ENCODE measurements at places on chromosomes 2 and 18.
A peak's percentile ranks its signal among the peaks of the same experiment; 100 is the strongest.

DNA sequence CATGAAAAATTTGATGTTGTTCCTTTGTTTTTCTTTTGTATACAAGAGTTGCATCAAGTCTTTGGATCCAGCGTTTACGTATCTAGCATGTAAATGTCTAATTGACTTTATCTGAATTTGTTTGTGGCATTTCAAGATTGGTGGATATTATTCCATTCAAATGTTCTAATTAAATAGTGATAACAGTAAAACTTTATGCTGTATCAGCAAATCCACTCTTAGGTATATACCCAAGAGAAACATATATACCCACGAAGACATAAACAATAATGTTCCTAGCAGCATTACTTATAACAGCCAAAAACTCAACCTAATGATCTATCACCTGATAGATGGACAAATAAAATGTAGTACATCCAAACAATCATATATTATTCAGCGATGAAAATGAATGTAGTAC is 579.4 kb upstream of the LRATD1 start:
- no peak for DNase-seq

DNA sequence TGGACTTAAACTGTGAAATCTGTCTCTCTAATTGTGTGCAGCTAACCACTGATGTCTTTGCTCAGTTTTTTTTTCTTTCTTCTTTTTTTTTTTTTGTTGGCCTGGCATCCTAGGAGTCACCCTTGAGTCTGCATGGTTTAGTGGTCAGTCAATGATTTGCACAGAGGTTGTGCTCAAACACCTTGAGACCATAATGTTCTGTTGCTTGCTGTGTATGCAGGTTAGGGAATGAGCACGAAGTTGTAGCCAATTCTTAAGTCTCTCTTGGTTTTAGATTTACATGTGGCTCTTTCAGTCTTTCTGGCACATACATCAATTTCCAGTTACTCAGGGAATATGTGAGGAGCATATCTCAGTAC is 16.7 kb downstream of the PLB1 start:
- DNase-seq = no peak

DNA sequence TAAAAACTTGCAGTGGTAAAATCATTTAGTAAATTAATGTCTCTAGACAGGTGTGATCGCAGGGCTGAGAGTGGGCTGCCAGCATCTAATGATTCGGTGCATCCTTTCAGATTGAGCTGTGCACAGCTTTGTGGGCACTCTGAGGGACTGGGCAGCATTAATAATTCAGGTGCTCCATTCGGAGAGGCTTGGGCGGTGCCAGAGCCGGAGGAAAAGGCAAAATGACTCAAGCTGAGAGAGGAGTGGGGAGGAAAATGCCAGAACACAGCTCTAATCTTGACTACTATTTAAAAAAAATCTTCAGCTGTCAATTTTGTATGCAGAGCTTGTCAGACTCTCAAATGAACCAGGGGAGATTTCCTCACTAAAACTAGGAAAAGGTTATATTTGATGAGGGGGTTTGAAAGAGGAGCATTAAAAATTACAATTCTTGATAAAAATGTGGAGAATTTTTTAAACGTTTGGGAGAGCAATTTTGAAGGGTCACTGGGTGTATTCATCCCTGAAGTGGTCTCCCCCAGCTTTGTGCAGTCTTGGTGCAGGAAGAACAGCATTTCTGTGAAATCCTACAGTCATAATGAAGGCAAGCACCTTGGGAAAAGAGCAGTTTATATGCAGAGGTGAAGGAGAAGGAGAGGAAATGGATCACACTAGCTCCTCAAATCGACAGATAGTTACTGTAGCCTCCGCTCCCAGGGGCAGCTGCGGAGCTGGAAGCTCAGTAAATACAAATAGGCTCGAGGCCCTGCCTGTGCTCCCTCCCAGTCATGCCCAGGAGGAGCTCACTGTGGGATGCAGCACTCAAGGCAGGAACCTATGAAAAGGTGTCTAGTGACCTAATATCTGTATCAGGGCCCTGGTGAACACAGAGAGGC is 535.4 kb upstream of the RAB6C start:
- no peak for DNase-seq

GRCh38 chr2:172095146-172095904 is 7.4 kb downstream of the DLX2 start:
- DNase-seq = no peak

DNA sequence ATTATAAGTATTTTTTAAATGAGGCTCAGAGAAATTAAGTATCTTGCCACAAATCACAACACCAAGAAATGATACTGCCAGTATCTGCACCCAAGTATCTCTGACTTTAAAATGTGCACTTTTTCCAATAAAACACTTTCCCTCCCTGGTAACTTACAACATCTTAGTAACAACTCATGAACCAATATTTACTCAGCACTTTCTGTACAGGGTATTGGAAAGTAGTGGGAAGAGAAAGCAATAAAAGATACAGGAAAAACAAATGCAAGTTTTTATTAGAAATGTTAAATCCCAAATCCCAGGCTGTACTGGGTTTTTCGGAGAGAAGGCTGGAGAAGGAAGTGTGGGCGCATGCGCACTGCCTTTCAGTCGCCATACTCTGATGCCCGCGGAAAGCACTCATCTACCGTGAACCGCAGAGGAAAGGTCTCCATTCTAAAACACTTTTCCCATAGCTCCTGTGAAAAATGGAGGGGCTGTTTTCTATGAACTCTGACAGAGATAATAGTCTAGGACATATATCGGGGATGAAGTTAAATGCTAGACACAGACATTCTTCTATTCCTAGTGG is 52.1 kb downstream of the L3MBTL4 start:
- DNase-seq = no peak

- no peak for DNase-seq
These were observed 27.5 kb downstream of the SIX2 start for GRCh38 chr2:44981714-44982108.

GRCh38 chr2:12436483-12436882 is 280.3 kb upstream of the TRIB2 start:
- no peak for DNase-seq

GRCh38 chr18:39796393-39796792 is 2158.6 kb upstream of the PIK3C3 start:
- DNase-seq = no peak

- DNase-seq = no peak
These were observed 169.0 kb upstream of the PKDCC start for GRCh38 chr2:41878716-41879234.

GRCh38 chr2:393711-394696 is 106.1 kb upstream of the ALKAL2 start:
- DNase-seq = no peak

GRCh38 chr2:172046080-172046678 is 39.1 kb upstream of the DLX1 start:
- DNase-seq = no peak

DNA sequence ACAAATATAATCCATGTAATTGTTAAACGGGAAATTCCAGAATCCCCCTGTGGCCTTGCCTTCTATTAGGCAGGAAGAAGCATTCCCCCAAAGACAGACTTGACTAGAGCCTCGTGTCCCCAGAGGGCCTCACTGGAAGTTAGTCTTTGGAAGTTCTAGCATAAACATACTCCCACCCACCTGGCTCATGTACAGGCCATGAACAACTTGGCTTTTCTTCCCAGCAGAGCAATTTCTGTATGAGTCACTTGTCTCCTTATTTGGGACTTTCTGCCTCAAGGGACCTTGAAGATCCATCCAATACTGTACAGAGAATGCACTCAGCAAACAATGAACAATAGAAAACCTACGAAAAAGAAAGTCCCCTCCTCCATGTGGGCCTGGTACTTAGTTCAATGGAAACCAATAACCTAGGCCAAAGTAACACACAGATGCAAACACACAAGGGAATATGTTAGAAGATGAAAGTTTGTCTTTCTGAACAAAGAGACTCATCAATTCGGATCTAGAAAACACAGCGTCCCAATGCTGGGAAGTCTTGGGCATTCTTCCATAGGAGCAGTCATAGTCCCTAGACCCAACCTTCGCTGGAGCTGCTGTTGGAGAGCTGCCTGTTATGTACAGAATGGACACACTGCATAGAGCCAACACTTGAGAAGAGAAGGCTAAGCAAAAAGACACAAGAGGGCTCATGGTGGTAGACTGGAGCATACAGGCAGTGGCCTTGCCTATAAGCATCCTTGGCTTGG is 303.5 kb downstream of the HRH4 start:
- no peak for DNase-seq

DNA sequence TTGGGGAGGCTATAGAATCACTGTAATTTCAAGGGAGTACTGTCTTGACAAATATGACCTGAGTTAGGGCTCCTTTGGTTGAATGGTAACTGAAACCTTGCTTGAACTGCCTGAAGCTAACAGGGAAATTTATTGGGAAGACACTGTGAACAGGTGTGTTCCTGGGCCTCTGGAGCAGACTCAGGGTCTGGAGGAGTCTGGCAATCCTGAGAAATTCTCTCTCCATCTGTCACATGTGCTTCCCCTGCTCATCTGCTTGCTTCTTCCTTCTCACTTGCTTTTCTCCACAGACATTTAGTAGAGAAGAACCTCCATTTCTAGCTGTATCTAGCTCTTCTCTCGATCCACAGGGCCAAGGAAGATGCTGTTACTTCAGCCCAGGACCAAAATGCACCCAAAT is 476.5 kb downstream of the LRP1B start:
- no peak for DNase-seq

- no peak for DNase-seq
These were observed 432.1 kb upstream of the ID2 start for GRCh38 chr2:8249769-8250168.

DNA sequence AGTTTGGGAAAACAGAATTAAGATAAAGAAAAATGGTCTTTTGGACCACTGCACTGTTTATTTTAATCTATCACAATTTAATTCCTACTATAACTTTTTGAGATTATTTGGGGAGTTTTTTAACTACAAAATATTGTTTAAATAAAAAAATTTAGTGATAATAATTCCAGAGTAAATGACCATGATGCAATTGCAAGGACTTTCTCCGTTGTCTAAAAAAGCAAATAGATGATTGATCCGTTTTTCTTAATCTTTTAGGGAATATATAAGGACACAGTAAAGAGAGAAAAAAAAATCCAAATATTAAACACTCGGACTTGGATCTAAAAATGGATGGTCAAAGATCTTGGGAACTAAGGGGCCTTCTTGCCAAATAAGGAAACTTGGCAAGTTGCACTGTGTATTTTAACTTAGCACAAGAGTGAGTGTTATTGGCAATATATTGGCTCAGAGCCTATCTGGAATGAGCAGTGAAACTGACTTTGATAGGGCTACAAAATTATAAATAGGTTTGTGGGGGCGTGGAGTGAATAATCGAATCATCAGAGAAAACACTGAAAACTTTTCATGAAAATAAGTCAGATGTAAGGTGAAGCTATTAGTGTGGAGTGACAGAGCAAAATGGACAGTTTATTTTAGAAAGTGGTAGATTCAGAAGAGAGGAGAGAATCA is 2.0 kb downstream of the MAP3K20 start:
- peak; percentile 67 for DNase-seq

- no peak for DNase-seq
These were observed 619.2 kb downstream of the IRS1 start for GRCh38 chr2:226180281-226180884.

DNA sequence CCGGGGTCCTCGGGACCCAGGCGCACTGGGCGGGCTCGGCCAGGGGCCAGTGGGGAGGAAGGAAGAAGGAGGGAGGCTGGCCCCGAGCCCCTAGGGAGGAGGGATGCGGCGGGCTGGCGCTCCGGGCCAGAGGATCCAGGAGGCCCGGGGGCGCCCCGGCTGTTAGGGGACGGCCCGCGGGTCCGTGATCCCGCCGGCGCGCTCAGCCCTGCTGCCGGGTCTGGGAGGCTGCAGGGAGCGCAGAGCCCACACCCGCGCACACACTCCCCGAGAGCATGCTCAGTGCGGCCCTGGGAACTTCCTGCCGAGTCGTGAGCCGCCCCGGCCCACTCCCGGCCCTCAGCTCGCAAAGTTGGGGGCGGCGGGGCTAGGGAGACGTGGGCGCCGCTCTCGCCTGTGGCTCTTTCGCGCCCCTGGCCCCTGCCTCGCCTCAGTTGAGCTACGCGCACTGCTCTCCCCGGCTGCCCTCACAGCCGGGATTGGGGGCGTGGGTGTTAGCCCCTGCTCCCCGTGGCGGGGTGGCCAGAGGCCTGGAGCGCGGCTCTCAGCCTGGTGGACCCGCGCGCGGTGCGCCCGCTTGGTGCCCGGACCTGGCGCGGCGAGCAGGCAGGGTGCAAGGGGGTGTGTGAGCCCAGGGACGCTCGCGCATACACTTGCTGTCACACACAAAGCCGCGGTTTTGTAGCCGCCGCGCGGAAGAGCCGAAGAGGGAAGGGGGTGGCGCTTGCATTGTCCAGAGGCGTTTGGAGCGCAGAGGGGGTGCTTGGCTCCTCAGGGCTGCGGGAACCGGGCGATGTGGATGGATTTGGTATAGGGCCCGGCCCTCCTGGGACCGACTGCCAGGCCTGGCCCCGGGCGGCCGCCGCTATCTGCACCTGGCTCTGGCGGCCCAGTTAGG is 132.9 kb upstream of the MGAT5 start:
- DNase-seq = no peak

DNA sequence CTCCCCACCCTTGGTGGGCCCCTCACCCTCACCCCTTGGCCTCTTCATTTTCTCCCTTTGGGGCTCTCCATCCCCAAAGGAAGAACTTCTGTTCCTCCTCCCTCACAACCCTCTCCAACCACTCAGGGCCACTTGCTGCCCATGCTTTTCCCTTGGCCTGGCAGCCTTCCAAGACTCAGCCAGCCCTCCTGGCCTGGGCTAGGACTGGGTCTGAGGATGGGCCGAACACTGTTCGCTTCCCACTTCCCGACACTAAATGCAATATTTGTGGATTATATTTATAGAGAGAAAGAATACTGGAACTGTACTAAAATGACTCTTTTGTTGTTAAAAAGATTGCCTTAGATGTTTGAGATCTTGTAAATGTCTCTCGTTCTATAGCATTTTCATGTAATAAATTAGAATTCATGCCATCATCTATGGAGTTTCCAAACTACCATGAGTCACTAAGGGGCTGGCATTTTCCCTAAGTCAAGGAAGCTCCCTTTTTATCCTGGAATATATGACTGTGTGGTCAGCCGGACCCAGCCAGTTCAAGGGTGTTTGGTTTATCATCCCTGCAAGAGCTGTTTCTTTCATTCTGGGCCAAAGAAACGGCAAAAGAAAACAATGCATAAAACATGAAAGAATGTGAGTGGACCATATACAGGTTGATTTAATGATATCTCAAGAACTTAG is 3.8 kb downstream of the CXCR2 start:
- no peak for DNase-seq

DNA sequence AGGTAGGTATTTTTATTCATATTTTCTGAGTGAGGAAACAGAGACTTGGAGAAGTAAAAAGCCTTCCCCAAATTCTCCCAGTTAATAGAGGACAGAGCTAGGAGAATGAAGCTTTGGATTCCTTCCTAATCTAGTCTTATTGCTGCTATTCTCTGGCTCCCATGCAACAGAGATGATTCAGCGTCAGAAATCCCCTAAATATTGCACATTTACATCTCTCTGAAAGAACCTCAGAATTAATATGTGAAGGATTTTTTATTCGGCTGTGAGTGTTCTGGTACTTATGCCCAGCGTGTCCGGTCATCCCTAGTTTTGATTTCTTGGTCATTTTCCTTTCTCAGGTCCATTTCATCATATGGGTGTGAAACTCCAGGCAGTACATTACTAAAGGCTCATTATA is 91.2 kb upstream of the SESTD1 start:
- no peak for DNase-seq
